Astrocyte (in vitro differentiated cells and primary cell): ENCODE measurements at places on chromosomes 1 and 21.
A peak's percentile ranks its signal among the peaks of the same experiment; 100 is the strongest.

DNA sequence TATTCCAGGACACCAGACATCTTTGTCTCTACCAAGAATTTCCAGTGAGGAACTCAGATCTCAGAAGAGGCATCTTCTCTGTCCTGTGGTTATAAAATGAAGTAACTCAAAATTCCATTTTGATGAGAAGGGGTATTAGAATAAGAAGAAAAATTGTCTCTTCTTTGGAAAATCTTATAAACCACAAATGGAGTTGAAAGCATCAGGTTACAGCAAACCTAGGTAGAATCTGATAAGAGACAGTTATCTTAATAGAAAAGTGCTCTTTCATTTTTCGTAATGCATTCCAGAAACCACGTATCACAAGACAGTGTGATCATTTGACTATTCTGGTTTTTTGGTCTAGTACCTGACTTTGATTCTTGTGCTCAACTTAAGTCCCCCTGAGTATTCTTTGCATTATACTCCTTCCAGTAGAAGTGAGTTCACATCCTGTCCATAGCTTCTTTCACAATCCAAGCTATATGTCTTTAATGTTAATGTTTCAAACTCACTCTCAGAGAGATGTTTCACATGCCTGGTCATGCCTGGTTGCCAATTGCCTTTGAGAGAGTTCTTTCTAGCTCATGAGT lies 120.9 kb upstream of the PRDX6 start:
- DNase-seq, result peak; percentile 86

DNA sequence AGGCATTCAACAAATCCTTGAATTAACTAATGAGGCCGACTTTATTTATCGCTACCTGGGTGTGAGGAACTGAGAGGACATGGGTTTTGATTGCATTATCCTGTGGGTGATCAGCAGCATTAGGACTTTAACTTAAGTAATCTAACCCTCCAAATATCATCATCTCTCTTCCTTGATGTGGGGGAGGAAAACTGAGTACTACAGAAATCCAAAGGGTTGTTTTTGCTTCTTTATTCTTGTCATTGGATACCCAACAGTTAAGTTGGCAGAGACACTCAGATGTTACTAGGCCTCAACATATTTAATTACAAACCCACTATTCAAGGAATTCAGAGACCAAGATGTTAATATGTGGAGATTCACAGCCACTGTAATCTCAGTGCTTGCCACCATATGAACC lies 97.4 kb upstream of the ST6GALNAC5 start:
- no peak for DNase-seq

DNA sequence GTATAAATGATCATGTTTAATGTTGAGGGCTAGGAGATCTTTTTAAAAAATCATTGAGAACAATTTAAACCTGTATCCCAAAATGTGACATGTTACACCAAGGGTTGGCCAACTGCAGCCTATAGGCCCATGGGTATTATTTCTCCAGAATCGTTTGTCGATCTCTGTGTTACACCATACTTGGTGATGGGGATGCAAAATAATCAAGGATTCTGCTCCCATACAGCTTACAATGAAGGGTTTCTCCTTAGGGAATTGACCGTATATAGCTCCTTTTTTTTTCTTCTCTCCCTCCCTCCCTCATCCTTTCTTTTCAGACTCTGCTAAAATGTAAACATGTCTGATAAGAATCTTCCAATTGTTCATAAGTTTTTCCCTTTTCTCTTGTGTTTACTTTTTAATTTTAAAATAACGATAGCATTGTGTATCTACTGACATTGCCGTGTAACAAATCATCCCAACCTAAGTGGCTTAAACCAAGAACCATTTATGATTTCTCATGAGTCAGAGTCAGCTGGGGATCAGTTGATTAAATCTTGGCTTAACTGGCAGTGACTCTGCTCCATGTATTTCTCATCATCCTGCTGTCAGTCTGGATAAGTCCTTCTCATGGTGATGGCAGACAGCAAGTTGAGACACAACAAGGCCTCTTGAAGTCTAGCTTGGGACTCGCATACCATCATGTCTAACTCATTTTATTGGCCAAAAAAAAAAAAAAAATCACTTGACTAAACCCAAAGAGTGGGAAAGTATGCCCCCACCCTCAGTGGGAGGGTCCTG lies 48.0 kb downstream of the MARK1 start:
- DNase-seq, result no peak

DNA sequence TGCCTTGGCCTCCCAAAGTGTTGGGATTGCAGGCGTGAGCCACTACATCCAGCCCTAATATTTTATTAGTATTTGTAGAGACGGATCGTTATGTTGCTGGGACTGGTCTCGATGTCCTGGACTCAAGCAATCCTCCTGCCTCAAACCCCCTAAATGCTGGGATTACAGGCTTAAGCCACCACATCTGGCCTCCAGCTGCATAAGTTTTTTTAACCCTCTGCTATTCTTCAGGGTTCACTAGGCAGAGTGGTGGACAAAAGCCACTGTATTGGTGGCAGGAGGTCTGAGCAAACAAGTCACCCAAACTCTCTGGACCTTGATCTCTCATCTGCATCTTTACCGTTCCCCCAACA lies 10.1 kb upstream of the CLIC4 start:
- DNase-seq, result no peak

DNA sequence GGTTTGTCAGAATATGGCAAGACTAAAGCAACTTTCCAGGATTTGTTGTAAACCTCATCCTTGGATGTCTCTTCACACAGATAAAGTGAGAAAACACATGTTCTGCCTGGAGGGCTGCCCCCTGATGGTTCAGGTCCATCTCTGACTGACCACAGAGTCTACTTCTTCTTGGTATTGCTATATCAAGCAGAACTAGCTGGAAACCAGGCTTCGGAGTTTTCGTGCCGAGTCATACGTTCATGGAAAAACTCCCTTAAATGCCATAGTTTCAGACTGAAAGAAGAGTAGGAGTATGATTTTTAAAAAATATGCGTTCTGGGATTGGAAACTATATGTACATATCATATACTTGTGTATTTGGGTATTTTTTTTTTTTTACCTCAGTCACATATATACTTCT lies 5.8 kb downstream of the OR10T2 start:
- DNase-seq, result no peak

DNA sequence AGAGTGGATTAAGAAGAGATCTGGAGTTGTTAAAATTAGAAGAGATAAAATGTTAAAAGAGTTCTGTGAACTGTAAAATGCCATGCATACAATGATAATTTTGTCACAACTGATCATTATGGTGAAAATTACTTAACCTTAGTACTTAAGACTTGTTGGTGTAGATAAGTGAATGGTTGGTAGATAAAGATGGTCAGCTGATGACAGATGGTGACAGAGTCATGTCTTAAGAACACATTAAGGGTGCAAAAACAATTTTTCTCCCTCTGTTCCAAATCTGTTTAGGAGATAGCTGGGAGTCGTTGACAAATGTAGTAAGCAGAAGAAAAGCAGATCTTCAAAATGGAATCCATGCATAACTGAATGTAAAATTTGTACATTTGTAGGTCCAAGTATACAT lies 18.5 kb upstream of the CACHD1 start:
- no peak for DNase-seq

GRCh38 chr1:204102029-204102611 lies 29.2 kb downstream of the SOX13 start:
- no peak for DNase-seq

GRCh38 chr1:161398900-161399256 lies 31.2 kb upstream of the CFAP126 start:
- no peak for DNase-seq

DNA sequence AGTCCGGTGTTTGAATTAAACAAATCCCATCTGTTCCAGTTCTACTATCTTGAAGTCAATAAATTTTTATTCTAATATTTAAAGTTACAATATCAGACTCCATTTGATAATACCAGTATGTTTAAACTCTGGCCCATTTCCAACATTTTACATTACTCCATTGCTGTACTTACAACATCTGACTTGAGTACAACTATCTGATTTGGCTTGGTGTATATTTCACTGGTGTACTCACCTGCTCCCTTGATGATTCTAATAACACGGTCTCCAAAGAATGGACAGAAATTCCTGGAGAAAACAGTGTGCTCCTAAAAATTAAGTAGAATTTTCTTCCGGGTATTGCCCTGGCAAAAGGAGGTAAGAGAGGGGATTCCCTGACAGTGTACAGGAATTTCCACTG lies 680.5 kb upstream of the ADAMTS5 start:
- DNase-seq, result no peak

- DNase-seq, result no peak
Observed at GRCh38 chr1:15584489-15585363, at the start of gene AGMAT. Gene AGMAT, minus strand, starts transcription at chr1:15585051. Its CDS starts 84 bp downstream, at chr1:15584967.

GRCh38 chr1:55586771-55587170 lies 371.6 kb upstream of the USP24 start:
- DNase-seq, result no peak

GRCh38 chr1:67791686-67792085 lies 41.6 kb downstream of the GNG12 start:
- DNase-seq, result peak; percentile 97

GRCh38 chr1:204438628-204439027 lies 27.0 kb upstream of the PPP1R15B start:
- DNase-seq, result peak; percentile 100

- peak; percentile 56 for DNase-seq
Observed at GRCh38 chr1:147664206-147664605, 6.1 kb downstream of the ACP6 start.

DNA sequence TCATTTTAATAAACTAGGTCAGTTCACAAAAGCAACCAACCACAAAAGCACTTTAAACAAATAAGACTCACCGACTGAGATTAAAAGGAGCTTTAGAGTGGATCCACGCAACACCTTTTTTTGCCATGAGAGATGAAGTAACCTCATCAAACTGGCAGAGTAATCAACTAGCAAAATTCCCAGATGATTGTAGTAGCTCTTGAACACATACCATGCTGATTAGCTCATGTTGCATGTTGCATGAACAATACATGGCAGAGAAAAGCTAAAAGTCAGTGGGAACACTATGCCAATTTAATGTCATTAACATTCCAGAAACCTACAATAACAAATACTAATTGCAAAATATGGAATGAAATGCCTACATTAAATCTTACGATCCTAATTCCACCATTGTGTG lies 4.1 kb downstream of the WARS2 start:
- peak; percentile 47 for DNase-seq

DNA sequence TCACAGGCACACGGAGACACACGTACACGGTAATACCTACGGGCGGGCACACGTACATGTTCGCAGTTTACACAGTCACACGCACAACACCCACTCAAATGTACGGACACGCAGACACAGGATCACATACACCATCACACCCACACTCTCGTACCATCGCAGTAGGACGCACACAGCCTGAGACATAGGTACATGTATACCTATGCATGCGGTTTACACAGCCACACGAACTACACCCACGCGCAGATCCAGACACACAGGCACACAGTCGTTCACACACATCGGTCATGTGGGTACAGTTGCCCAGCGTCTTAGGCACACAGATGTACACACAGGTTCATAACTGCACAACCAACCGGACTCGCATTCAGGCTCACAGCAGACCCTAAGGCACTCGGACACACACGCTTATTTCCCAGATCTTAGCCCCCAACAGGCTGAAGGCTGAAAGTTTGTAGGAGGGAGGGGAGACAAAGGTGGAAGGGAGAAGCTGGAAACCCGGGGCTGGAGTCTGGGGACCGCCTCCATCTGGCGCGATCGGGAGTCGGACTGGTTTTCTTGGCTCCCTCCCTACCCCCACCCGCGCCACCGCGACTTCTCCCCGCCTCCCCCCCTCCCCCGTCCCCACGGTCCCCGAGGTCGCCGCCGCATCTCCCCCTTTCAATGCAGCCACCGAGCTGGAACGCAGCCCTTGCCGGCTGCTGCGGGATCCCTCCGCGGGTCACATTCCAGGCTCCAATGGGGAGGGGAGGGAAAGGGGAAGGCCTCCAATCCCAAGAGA lies 51.9 kb upstream of the SYNC start:
- DNase-seq, result peak; percentile 51
